CD4-positive, alpha-beta T cell treated with Interleukin-15 for 4 hours (primary cell): ENCODE measurements at places on chromosomes 3 and 15.

DNA sequence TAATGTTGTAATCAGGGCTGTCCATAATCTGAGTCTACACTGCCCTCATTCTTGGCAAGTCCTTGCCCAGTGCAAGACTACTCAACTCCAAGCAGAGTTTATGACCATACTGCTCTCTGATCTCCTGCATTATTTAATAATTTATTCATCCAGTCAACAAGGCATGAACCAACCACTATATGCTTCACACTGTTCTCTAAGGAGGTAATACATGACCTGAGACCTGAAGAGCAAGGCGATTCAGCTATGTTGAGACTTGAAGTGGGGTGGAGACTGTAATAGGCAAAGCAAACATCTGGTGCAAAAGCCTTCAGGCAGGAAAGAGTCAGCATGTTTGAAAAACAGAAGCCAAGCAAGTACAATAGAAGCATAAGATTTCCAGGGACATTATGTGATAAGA lies 1362.8 kb downstream of the ROBO2 start:
- no peak for DNase-seq

DNA sequence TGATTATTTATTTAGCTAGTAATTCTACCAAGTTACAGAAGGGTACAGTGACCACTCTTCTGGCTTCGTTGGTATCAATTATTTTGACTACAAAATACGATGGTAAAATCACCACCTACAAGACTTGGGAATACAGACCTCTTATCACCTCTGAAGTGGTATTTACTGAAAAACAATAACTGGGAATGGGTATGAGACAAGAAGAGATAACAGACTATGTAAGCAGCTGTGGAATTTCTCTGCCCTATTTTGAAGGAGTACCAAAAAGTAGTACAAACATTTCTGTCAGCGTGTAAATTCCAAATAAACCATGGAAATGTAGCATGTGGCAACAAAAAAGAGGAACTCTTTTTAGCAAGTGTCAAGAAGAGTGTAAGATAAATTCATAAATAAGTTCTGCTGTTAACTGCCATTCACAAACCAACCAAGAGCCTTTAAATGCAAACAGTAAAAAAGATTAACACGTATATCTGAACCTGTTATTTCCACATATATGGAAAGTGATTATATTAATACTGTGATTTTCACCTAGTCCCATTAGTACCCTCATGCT lies 77.0 kb upstream of the SLC12A8 start:
- DNase-seq: no peak

GRCh38 chr3:139638518-139638917 lies 39.3 kb downstream of the NMNAT3 start:
- DNase-seq: no peak

DNA sequence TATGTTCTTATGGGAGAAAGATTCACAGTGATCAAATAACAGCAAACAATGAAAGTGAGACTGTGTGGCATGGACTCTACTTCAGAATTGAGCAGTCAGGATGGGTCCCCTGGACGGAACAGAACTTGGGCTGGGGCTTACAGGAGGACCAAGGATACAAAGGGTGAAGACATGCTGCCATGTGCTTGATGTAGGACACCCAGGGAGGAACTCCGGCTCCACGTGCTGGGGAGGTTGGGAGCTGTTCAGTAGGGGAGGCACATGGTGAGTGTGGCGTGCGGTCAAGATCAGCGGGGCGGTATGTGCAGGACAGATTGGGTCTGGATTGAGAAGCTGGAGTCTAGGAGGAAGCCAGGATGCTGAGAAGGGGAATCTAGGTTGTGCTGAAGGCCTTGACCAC lies 32.6 kb downstream of the PPCDC start:
- DNase-seq: no peak
